ENCODE measurements at places on chromosomes 2 and 18.

DNA sequence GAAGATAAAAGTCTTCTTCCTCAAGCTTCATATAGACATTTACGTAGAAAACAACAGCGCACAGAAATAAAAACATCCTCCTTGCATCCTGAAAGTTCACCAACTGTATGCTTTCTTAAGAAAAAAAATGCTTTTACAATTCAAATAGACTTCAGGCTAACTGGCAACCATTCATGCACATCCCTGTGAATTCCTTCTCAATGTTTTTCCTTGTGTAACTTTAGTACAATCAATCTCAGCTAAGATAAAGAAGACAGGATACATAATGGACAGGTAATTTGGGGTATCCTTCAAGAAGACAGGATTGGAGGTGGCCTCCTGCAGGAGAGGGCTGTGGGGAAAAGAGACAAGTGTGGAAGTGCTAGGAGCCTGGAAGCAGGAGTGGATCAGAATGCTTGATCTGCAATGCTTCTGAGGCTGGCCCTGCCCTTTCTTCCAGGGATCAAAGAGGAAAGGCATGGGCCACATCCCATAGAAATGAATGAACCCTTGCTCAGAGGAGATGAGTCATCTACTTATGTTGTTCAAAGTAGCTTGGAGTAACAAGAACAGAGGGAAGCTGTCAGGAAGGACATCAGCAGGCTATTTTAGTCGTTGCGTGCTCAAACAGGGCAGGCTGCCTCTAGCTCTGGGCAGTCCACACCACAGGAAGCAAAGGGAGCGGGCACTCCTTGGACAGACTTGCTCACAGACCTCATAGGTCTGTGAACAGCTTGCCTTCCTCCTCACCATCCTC, 126.6 kb downstream of the TMEM131 start:
- no peak for DNase-seq

DNA sequence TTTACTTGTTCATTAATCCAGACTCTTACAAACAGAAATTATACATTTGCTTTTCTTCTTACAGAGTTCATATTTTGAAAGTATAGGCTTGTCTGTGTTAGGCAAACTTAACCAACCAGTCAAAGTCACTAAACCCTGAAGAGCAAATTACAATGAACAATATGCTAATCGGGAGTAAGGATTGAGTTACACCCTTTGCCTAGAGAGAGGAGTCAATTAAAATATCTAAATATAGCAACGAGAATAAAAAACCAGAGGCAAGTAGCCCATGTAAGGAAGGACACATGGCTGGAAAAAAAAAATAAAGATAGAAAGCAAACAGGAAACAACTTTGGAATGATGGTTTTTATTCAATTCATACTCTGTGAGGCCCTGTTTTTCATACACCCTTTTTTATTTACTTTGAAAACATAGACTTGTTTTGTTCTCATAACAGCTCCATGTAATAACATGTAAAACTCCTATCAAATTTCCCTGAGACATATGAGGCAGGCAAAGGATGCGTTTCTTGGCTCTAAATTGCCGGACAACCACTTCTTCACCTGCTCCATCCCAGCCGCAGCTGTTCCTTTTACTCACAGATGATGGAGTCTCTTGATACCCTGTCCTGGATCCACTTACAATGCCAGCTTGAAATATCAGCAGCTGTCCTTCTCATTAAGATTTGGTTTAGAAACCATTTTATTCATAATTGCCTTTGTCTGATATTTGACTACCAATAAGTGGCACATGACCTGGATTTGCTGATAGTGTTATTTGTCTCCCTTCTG, 767.7 kb upstream of the GCFC2 start:
- no peak for DNase-seq

- no peak for DNase-seq
These were observed 493.8 kb upstream of the NRP2 start for GRCh38 chr2:205188239-205189138.

DNA sequence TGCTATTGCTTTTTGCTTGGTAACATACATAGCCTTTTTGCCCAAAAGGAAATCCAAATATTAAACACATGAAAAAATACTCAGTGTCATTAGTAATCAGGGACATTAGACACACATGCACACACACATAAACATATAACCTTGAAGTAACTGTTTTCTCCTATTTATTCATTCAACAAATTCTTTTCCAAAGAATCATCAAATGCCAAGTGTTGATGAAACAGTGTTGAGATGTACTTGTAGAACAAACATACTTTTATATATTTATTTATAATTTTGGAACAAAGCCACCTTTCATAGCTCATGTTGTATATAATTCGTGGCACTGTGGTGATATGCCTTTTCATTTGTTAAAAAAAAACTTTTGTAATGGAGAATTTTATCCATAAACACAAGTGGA, 81.0 kb downstream of the APLF start:
- no peak for DNase-seq

Measured in T-helper 2 cell (primary cell).